Heart right ventricle (tissue), 16 donors: ENCODE measurements at places on chromosomes 3 and 15. TPM values are rescaled to one million over a fixed set of nuclear protein-coding genes. Genes with fewer than 3 reads are reported as not detected.

SLC12A1 gene
- polyA plus RNA-seq: not detected

ATP13A5 gene
- 0.06 TPM for polyA plus RNA-seq

PLSCR5 gene
- polyA plus RNA-seq: not detected

C3orf22 gene
- polyA plus RNA-seq: not detected

FBXW12 gene
- not detected for polyA plus RNA-seq

CYP1A2 gene
- polyA plus RNA-seq: not detected

CCDC54 gene
- not detected for polyA plus RNA-seq

RARRES1 gene
- polyA plus RNA-seq: 23.3 TPM

LRRIQ4 gene
- polyA plus RNA-seq: not detected

DLL4 gene
- 8.7 TPM for polyA plus RNA-seq

STX19 gene
- 0.09 TPM for polyA plus RNA-seq

TMEM41A gene
- 8.7 TPM for polyA plus RNA-seq

GXYLT2 gene
- polyA plus RNA-seq: 1.5 TPM

TTLL3 gene
- polyA plus RNA-seq: 35.0 TPM

CEP97 gene
- polyA plus RNA-seq: 1.2 TPM

FANCD2OS gene
- not detected for polyA plus RNA-seq

CCR8 gene
- not detected for polyA plus RNA-seq

CGNL1 gene
- polyA plus RNA-seq: 6.9 TPM

CPN2 gene
- 0.12 TPM for polyA plus RNA-seq

RHCG gene
- polyA plus RNA-seq: not detected

SEMA3F gene
- 21.3 TPM for polyA plus RNA-seq
